ENCODE measurements at places on chromosomes 1 and 21. TPM values are rescaled to one million over a fixed set of nuclear protein-coding genes. Genes with fewer than 3 reads are reported as not detected.

The FH gene
- total RNA-seq, result 99.7 TPM

The MIXL1 gene
- total RNA-seq, result not detected

GRCh38 chr1:230883967-230884366, 15.6 kb upstream of the C1orf198 start:
- peak; percentile 72 for DNase-seq

DNA sequence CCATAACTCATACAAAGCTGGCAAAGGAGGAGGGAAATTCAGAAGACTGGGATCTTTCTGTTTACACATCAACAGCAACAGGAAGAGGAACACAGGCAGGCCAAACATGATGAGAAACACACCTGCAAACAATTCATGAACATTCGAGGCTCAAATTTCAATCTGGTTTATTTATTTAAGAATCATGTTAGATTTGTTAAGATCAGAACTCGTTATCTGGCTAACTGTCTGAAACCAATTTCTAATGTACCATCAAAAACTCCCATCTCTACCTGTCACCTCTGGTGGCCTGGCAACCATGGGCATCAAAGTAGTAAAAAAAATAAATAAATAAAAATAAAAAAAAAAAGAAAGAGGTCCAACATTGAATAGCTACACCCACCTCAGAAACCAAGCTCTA, 9.8 kb downstream of the LBR start:
- no peak for DNase-seq

DNA sequence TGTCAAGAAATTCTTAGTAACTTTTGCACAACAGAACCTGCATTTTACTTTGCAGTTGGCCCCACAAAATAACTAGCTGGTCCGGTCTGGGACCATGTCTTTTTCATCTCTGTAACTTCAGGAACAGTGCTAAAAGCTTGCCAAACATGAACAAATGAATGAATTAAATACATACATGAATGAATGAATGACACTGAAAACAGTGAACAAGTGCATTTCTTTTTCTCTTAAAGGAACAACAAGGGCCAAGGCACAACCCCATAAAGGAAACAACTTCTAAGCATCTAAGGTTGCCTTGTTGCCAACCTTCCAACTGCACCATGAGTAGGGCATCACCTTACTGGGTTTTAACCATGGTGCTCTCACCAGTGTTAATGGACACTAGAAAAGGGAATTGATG, 534.4 kb upstream of the PKN2 start:
- no peak for DNase-seq
